ENCODE measurements at places on chromosomes 4 and X.

GRCh38 chr4:10006601-10007435 is 14.5 kb downstream of the SLC2A9 start:
- no peak for DNase-seq

GRCh38 chrX:7145454-7145853 is 2.1 kb upstream of the STS start:
- DNase-seq: no peak

GRCh38 chr4:54384563-54384962 is 155.5 kb downstream of the PDGFRA start:
- no peak for DNase-seq

GRCh38 chr4:33078145-33078544 is 2358.0 kb downstream of the PCDH7 start:
- DNase-seq: no peak

- no peak for DNase-seq
These were observed 125.5 kb upstream of the NRK start for GRCh38 chrX:105696870-105697269.

GRCh38 chrX:44735498-44735897 is 108.3 kb upstream of the DUSP21 start:
- no peak for DNase-seq

- no peak for DNase-seq
These were observed 2.6 kb upstream of the TMEM192 start for GRCh38 chr4:165115301-165115700.

DNA sequence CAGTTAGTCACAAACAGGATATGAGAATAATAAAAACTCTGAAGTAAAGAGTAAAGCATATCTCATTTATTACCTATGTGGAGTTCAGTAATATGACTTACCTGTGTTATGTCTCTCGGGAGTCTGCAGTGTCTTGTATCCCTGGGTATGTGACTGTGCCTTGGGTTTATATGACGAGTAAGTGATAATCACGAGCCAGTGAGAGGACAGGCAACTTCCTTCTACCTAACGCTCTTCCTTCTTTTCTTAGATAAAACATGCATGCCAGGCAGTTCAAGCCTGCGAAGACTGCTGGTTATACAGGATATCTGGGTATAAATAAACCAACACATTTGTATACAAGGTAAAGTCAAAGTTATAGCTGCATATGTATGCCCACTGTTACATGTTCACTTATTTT is at the start of gene HPGDS:
Gene HPGDS, minus strand, starts transcription at position 143 of the 400 bp plus-strand sequence. CDS start 8,207 bp downstream, outside the sequence.
- no peak for DNase-seq

DNA sequence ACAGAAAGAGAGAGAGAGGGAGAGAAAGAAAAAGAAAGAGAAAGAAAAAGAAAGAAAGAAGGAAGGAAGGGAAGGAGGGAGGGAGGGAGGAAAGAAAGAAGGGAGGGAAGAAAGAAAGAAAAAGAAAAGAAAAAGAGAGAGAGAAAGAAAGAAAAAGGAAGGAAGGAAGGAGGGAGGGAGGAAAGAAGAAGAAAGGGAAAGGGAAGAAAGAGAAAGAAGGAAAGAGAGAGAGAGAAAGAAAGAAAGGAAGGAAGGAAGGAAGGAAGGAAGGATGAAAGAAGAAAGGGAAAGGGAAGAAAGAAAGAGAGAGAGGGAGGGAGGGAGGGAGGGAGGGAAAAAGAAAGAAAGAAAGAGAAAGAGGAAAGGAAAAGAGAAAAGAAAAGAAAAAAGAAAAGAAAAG is 10.8 kb downstream of the OPHN1 start:
- DNase-seq: no peak

- DNase-seq: no peak
These were observed 166.4 kb upstream of the ATP6AP2 start for GRCh38 chrX:40414335-40414734.

DNA sequence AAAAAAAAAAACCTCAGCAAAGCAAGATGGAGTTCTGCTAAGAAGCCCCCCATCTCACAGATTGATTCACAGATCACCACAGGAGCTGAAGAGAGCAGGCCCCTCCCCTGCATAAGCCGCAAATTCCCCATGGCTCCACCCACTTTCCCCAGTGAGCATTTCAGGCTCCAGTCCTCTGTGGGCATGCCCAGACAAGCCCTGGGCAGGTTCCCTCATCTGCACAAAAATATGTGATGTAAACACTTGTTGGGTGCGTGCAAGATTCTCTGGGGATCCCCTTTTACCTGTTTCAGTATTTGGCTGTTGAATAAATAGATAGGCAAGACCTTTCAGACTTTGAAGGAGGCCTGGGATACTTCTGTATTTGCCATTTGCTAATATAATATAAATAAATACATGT is 514.3 kb downstream of the PCDH7 start:
- no peak for DNase-seq

DNA sequence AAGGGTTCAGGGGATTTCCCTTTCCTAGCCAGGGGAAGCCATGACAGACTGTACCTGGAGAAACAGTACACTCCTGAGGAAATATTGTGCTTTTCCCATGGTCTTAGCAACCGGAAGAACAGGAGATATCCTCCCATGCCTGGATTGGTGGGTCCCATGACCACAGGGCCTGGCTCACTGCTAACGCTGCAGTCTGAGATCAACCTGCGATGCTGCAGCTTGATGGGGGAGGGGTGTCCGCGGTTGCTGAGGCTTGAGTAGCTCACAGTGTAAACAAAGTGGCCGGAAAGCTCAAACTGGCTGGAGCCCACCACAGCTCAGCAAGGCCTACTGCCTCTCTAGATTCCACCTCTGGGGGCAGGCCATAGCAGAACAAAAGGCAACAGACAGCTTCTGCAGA is 819.5 kb downstream of the TECRL start:
- DNase-seq: no peak

GRCh38 chr4:56051029-56051709 is 102.4 kb downstream of the CEP135 start:
- DNase-seq: no peak

- DNase-seq: no peak
These were observed 145.9 kb upstream of the NOCT start for GRCh38 chr4:138869631-138870030.

- DNase-seq: peak; percentile 12
These were observed 38.2 kb downstream of the EDNRA start for GRCh38 chr4:147518846-147519767.

- DNase-seq: no peak
These were observed 20.2 kb downstream of the GPAT3 start for GRCh38 chr4:83556006-83556707.

GRCh38 chrX:38262715-38263620 is 42.3 kb upstream of the SRPX start:
- DNase-seq: no peak

DNA sequence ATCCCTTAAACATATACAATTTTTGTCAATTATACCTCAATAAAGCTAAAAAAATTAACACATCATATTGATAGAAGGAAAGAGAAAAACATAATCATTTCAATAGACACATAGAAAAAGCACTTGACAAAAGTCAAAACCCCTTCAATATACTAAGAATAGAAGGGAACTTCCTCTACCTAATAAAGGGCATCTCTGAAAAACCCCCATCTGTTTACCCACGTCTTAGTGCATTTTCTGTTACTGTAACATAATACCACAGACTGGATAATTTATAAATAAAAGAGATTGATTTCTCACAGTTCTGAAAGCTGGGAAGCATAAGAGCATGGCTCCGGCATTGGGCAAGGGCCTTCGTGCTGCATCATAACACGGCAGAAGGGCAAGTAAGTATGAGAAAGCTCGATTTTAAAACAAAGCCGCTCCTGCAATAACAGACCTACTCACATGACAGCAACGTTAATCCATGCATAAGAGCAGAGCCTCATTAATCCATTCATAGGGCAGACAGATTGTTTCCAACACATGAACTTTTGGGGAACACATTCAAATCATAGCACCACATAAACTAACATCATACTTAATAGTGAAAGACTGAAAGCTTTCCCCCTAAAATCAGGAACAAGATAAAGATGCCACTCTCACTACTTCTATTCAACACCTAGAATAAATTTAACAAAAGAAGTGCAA is 15.7 kb downstream of the STEEP1 start:
- no peak for DNase-seq

- no peak for DNase-seq
These were observed 42.8 kb downstream of the CUL4B start for GRCh38 chrX:120517936-120518335.

GRCh38 chr4:173417833-173418232 is 18.9 kb upstream of the SCRG1 start:
- no peak for DNase-seq

DNA sequence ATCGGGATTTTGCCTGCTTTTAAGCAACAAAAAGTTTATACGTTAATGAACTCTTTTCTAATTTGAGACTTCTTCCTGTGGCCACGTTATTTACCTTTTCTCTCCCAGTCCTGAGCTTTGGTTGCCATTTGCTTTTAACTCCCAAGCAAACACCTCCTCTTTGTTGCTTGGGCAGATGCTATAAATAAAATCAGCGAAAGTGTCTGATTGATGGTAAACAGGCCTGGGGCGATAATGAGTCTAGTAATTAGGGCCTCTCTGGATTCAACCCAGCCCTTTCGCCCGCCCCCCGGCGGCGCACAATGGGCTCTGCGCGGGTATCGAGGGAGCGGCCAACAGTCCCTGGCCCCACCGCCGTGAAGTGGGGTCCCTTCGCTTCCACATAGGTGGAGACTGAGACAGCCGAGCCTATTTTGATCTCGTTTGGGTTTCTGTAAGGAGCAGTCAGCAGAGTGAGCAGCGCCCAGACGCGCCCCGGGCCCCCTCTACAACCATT is 790 bp downstream of the CLGN start:
- DNase-seq: no peak

DNA sequence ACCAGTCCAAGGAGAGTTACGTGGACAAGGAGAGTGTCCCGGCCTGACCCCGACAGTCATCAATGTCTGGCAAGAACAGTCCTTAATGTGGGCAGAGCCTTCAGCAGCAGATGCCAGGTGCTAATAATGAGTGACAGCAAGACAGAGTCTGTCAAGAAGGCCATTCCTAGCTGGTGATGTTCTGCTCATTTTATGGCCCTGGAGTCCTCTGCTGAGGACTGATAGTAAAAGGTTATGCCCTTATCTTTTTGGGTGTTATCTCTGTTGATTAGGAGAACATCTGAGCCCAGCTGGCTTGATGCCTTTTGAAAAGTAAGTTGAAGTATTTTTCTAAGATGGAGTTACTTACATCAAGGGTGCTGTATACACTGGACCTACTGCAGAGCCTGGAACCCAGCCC is 67.3 kb downstream of the SLC34A2 start:
- no peak for DNase-seq

DNA sequence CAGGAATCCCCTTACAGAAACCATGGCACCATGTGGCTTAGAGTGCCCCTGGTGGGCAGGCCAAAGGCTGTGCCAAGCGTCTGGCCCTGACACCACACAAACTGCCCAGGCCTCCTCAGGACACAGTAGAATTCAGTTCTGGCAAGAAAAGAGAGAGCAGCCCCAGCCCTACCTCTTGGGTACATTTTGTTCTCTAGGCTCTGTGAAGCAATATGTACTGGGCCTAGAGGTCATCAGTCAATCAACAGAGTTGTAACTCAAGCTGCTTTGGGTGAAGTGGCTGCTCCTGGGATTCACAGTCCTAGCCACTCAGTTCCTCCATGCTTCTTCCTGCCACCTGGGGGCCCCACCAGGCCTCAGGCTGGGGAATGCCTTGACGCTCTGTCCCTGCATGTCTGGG is 158.1 kb upstream of the MAMLD1 start:
- no peak for DNase-seq

DNA sequence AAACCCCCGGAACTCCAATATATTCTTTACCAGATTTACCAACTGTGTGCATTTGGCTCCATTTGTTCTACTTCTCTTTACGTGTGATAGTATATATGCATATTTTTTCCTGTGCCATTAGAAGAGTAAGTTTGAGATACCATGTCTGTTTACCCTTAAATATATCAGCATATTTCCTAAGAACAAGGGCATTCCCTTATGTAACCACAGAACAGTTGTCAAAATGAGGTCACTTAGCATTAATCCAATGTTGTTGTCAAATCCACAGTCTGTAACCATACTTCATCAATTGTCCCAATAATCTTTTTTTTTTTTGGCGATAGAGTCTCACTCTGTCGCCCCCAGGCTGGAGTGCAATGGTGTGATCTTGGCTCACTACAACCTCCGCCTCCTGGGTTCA is 55.2 kb downstream of the TBC1D14 start:
- DNase-seq: no peak

Data from GM18507 (cell line).